T-helper 2 cell (primary cell): ENCODE measurements at places on chromosomes 7 and 10.

GRCh38 chr10:93098816-93099215, 25.1 kb downstream of the CYP26A1 start:
- no peak for DNase-seq

- no peak for DNase-seq
Measured at GRCh38 chr7:101185258-101185839, 5.3 kb upstream of the NAT16 start.

DNA sequence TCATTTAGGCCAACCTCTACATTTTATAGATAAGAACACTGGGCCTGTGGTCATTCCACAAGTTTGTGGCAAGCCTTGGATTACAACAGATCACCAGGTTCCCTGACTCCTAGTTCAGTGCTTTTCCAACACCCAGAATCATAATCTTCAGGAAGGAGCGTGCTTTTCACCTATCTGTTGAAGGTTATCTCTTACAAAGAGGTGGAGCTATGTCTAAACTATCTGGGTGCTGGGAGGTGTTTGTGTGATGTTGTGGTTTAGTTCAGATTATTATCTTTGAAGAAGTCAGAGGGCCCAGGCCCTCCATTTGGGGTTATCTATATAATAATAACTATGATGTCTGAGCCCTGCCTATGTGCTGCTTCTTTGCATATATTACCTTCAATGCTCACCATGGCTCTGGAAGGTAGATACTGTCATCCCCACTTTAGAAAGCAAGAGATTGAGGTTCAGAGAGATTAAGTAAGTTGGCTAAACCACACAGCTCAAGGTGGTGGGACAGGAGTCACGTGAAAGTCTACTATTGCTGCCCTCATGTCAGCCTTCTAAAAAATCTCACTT, 24.0 kb downstream of the IL2RA start:
- peak; percentile 68 for DNase-seq

- no peak for DNase-seq
Measured at GRCh38 chr10:77801474-77802161, 124.9 kb downstream of the DLG5 start.
